Eye (tissue), 1 donor: ENCODE measurements at places on chromosomes 3 and 15.

- no peak for DNase-seq
Observed at GRCh38 chr3:128970740-128971047, 23.2 kb downstream of the CFAP92 start.

DNA sequence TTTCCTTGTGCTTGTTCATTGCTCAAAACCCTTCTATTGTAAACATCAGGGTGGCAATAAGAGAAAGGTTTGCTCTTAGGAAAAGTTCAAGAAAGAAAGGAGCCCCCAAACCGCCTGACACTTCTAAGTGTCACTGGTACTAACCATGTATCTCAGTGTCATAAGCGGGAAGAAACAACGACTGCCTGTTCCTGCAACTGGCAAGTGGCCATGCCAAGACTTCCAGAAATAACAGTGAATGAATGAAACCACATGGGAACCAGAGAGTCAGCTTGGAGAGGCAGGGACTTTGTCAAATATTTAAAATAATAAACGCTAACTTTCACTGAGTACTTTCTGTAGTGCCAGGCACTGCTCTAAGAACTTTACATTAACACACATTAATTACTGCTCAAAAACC, 1.1 kb downstream of the PLSCR2 start:
- DNase-seq = peak; percentile 52

GRCh38 chr15:78197632-78198031, 36.7 kb downstream of the ACSBG1 start:
- DNase-seq = no peak

- peak; percentile 72 for DNase-seq
Observed at GRCh38 chr15:53193149-53193548, 403.0 kb upstream of the ONECUT1 start.

DNA sequence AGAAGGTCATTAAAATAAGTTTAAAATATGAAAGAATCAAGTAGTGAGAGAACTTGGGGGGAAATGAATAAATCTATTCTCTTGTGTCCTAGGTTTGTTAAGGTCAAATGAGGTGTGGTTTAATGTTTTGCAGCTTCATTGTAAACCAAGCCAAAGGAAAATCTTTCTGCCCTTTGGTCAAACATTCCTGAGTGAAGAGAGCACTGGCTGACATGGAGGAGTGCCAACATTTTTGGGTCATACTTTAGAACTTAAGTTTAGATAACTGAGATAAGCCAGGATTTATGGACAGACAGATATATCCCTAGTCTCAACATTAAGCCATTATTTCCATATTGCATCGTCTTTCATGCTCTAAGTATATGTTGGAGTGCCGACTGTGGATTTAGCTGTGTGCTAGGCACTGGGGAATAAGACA, 66.4 kb downstream of the PTPRG start:
- no peak for DNase-seq

DNA sequence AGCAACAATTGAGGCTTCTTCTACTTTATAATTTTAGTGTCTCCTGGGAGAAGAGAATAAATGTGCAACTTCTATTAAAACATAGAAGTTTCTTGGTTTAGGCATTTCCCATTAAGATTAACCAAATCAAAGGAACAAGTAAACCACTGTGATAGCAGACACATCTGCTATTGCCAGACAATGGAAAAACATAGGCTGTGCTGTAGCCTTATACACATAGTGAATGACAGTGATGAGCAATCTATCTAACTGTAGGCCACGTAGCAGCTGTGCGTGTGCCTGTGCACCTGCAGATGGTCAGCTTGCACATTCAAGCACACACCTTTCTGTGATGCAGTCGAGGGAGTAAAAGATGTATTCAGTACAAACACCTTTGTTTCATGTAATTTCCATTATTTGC, 32.7 kb downstream of the GNB4 start:
- DNase-seq = no peak

- DNase-seq = no peak
Observed at GRCh38 chr15:65349338-65349737, 28.5 kb downstream of the IGDCC3 start.

GRCh38 chr3:140164922-140165590, 230.1 kb downstream of the CLSTN2 start:
- DNase-seq = no peak

DNA sequence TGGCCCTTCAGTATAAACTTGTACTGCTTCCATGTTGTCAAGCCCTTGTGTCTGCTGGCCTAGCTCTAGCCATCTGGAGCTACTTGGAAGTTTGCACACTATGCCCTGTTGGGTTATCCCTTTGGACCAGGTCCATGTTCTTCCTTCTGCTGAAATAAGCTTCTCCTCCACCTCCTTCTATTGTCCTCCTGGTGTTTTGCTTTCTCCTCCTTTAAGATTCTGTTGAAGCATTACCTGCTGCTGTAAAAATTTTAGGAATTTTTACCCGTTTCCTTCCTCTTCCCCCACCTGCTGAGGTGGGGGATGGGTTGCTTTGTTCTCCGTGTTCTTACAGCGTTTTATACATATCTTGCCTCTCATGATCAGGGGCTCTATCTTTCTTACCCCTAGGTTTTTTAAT, 51.7 kb downstream of the SH3GL3 start:
- DNase-seq = no peak

DNA sequence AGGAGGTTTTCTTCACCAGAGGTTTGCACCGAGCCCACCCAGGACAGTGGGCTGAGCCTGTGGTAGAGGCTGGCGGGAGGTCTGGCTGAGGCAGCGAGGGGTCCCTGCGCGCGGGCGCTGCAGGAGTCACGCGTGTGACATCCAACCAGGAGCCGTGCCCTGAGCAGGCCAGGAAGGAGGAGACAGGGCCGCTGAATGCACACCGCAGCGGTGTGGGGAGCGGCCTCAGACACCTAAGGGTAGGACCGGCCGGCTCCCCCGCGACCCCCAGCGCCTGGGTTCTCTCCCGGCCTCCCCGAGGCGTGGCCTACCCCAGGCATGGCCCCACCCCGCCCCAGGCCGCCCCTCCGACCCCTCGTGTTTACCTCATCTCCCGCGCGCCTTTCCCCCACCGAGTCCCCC, 412 bp downstream of the SLC41A3 start:
- peak; percentile 77 for DNase-seq

DNA sequence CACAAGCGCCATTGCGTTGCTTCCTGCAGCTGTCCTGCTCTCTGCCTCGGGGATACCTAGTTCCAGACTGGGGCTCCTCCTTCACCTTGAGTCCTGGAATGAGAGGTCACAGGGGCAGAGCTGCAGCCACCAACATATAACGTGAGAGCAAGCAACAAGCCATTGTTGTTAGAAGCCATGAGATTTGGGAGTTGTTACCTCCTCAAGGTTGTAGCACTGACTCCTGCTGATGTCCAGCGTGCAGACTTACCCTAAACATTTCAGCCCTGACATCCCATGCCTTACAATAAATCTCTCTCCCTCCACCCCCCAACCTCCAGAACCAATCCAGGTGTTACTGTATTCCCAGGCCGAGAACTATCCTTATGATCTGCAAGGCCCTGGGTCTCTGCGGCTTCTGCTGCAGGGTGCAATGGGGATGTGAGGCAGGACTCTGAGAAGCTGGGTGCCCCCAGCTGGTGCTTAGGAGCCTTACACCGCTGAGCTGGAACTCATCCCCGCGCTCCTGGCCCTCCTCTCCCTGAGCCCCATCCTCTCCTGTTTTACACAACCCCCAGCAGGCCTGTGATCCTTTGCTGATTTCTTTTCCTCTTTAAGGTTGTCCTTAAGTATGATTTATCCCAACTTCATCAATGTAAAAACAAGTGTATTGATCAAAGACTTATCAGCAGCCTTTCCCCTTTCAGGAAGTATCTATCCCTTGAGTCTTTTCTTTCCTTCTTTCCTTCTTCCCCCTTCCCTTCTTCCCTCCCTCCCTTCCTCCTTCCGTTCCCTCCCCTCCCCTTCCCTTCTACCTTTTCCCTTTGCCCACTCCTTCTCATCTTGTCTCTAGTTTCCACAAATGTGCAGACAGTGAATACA, 84.2 kb upstream of the ABHD2 start:
- DNase-seq = peak; percentile 27

GRCh38 chr3:45716790-45717336, 27.7 kb downstream of the SACM1L start:
- no peak for DNase-seq

GRCh38 chr15:64480891-64481290, 20.5 kb downstream of the ZNF609 start:
- DNase-seq = no peak

- peak; percentile 39 for DNase-seq
Observed at GRCh38 chr3:152961323-152961722, 126.4 kb downstream of the P2RY1 start.

- no peak for DNase-seq
Observed at GRCh38 chr15:40500568-40501330, 30.0 kb downstream of the CHST14 start.

GRCh38 chr3:76570436-76571057, 469.4 kb upstream of the ROBO2 start:
- peak; percentile 53 for DNase-seq

GRCh38 chr3:146914409-146914808, 309.3 kb upstream of the PLSCR5 start:
- no peak for DNase-seq

- DNase-seq = no peak
Observed at GRCh38 chr15:92936693-92937092, 36.6 kb downstream of the CHD2 start.

DNA sequence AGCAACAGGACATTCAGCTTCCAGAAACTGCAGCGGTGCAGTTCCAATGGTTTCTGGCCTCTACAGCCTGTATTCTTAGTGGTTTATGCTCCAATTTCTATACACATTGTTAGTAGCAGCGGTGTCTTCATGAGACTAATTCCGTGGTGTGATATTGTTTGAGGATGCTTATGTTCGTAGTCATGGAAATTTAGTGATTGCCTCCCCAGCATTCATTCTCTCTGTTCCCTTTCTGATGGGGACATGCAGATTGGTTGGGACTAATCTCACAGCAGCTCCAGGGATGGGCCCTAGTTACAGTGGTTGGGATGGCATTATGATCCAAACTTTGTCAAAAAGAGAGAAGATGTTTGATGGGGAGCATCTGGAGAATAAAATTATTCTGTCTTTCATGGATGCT, 208.6 kb downstream of the CD47 start:
- no peak for DNase-seq

GRCh38 chr3:48931944-48932580, 13.4 kb downstream of the ARIH2 start:
- DNase-seq = no peak

DNA sequence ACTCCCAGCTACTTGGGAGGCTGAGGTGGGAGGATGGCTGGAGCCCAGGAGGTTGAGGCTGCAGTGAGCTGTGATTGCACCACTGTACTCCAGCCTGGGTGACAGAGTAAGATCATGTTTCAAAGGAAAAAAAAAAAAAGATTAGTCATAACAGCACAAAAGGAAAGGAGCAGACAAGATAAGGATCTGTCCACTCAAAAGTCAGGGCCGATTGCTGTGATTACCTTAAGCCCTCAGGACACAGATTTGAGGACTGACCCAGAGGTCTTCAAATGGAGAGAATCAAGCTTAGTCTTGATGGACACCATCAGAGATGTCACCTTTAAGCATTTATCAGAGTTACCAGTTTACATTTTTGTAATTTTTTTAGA, 23.9 kb upstream of the HEG1 start:
- no peak for DNase-seq

DNA sequence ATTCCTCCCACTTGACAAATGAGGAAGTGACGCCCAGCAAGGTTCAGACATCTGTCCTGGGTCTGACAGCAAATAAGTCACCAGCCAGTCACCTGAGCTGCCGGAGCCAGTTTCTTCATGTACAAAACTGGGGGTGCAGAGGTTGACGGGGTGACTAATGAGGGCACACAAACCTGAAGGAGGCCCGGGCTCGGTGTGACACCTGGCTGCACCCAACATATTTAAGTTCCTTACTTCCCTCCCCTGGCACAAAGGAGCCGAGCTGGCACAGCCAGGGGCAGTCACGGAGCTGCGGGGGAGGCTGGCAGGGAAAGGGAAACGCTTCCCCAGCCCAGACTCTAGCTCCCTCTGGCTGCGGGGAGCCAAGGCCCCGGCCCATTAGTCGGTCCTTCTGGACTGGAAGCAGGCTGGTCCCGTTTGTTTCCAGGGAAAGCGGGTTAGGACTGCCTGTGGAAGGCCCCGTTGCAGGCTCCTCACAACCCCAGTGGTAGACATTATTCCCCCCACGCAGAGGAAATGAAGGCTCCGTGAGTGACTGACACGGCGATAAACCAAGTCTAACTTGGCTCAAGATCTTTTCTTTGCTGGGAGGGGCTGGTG, 2.3 kb downstream of the FBXL22 start:
- peak; percentile 42 for DNase-seq
